T-cell (primary cell): ENCODE measurements at places on chromosomes 7 and 10.
A peak's percentile ranks its signal among the peaks of the same experiment; 100 is the strongest.

DNA sequence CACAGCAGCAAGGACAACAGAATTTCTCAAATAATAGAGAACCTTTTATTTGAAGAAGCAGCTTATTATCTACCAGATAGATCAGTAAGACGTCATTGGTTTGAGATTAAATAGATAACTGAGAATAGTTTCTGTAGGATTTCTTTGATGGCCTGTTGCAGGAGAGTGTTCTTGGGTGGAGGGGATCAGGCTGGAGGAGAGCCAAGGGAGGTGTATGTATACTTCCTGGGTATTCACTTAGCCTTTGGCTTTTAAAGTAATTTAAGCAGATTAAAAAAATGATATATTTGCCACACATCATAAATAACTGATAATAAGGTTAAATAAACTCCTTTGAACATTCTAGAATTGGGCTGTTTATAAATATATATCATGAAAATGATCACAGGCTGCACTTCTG is 486.1 kb upstream of the IGFBP3 start:
- no peak for DNase-seq

- DNase-seq, result no peak
Measured at GRCh38 chr7:116291937-116292336, 81.6 kb downstream of the TES start.

DNA sequence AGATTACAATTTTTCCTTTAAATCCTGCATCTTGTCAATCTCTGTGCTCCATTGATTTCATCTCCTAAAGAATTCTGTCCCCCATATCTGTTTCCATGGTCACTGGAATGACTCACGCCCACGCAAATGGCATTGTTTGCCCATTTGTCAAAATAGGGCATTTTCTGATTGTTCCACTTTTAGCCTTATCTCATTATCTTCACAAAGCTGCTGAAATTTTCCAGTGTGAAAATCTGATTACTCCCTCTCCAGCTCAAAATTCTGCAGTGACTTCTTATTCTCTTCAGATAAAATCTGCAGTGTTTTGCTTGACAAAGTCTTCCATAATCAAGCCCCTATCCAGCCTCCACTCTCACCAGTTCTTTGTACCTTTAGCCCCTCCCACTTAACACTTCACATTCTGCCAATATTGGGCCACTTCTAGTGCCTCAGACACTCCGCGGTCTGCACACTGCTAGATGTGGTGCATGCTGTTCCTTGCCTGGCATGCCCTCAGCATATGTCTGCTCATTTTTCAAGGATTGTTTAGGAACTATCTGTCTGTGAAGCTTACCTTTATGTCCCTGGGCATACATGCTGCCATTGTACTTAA is 33.9 kb upstream of the CTTNBP2 start:
- DNase-seq, result no peak

DNA sequence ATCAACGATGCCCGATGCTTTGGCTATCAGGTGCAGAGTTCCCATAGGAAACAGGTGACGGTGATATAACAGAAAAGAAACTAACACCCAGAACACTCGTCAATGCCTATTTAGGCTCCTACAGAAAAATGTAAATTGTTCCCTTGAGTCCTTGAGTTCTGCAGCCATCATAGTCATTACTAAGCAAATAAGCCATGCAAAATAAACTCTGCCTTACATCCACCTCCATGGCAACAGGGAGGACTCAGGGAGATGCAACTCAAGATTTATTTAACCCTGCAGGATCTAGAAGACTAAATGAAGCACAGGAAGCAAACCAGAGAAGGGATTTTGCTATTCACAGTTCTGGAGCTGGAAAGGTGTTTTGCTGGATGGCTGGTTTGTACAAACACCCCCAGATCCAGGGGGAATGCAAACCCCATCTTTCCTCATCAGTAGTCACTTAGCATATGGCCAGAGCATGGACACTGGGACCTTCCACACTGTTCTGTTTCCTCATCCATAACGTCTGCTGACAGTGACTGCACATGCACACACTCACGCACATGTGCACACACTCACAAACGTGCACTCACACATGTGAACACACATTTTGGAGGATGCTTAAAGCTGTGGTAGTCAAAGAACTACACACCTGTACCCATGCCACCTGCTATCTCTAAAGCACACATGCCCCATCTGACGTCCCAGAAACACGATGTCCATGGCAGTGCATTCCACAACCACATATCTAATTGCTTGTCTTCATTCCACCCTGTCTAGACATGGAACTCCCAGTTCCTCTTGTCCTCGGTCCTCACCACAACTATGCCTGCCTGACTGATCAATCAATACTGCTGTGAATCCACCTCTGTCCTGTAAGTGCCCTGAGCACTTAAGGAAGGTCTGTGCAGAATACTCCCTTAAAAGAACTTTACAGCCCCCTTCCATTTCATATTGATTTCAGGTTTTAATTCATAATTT is 178.2 kb downstream of the COBL start:
- no peak for DNase-seq

GRCh38 chr7:154475864-154476263 is 423.7 kb downstream of the DPP6 start:
- DNase-seq, result no peak

- DNase-seq, result peak; percentile 16
Measured at GRCh38 chr10:98391578-98391991, 23.4 kb downstream of the PYROXD2 start.

DNA sequence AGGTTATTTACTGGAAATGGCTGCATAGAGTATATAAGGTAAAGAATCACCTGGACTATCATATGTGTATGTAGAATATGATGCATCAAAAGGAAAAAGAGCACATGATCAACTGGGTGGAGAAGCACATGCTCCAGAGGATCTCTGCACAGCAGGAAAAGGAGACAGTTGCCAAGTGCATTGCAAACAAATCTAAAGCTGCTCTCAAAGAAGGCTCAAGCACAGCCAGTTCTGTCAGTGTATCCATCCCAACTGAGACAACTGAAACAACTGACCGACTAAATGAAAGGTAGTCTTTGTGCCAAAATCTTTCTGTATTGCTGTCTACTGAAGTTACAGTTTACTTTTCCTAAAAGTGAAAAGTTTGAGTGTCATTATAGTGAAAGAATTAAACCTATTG is 83.2 kb upstream of the SGCE start:
- DNase-seq, result no peak

GRCh38 chr7:23531050-23531793 is 559 bp downstream of the TRA2A start:
- peak; percentile 33 for DNase-seq

DNA sequence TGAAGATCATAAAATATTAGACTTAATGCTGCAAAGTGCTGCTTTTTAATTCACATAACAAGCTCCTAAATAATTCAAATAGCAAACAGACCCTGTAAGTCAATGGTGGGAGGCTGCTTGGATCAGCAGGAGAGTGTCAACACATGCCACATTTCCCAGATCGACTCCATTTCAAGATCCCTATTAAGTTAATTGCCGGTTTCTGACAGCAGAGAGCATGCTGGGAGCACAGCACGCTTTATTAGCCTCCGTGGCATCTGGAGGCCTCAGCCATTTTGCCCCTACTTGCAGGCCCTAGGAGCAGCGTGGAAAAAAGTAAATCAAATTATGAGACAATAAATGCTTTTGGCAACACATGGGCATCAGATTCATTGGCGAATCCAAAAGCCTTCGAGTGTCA is 201.0 kb downstream of the EMX2 start:
- DNase-seq, result no peak

DNA sequence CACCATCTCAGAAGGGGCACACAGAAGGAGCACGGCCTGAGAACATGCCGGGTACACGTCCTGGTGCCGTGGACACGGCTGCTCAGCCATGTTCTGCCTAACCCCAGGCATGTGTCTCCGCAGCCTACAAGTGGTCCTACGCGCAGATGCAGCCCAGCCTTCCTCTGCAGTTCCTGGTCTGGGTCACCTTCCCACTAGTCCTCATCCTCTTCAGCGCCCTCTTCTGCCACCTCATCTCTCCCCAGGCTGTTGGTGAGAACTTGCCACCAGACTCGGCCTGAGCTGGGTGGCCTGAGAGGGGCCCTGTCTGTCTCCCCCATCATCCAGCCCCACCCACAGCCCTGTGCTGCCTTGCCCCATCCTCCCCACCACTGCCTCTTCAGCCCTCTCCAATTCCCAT is 5.3 kb downstream of the CLCN1 start:
- no peak for DNase-seq

- DNase-seq, result no peak
Measured at GRCh38 chr7:70583965-70584883, 547.7 kb upstream of the GALNT17 start.

DNA sequence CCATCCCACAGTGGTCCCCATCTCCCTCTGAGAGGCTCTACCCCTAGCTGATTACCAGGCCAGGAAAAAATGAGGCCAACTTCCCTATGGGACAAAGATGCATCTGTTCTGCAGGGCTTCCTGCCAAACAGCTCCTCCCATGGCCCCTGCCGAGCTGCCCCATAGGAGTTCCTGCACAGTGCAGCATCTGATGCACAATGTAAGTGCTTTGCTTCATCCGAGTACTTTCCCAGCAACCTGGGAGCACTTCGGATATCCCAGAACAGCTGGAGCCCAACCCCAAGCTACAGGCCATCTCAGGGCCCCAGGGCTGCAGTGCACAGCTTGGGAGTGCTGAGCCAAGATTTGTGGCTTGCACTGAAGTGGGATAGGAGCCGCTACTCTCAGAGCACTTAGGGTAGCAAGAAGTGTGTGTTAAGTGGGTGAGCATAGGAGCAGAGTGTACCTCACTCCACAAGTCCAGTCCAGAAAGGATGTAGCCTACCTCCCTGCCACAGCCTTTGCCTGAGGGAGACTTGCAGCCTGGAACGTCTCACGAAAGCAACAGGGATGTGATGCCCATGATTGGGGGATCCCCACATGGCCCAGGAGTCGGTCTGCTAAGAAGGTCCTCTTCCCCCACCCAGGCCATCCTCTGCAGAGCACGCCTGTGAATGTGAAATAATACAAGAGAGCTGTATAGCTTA is 209.6 kb upstream of the VWC2 start:
- no peak for DNase-seq

- no peak for DNase-seq
Measured at GRCh38 chr10:110498982-110499795, 1.5 kb downstream of the DUSP5 start.

DNA sequence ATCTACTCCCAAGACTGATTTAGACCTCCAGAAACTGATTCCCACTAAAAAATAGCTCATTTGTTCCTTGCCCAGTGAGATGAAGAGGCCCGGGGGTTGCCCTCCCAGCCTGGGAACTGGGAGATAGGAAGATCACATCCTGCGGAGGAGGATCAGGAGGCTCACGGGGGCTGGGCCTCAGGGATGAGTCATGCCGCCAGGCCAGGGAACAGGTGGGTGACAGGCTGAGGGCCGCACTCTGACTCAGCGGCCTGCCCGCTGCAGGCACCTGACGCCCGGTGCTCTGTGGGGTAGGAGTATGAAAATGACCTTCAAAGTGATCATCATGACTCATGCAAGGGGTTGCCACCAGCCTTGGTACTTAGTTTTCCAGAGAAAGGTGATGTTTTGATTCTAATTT is 104.5 kb upstream of the ZPBP start:
- DNase-seq, result no peak

DNA sequence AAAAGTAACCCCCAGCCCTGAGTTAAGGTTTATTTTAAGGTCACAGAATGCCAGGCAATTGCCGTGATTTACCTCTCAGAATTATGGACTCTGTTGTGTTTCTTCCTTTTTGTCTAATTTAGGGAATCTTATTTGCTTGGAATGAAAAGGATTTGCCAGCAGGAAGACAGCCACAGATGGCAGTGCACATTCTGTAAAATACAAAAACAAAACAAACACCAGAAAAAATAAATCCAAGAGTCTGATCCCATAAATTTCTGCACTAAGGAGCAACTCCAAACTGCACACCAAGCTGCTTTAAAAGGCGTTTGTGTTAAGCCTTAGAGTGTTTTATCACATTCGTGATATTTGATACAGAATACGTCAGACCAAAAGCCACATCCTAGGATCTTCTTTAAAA is 199.0 kb upstream of the C7orf33 start:
- no peak for DNase-seq

- no peak for DNase-seq
Measured at GRCh38 chr10:14481752-14482151, 151.0 kb upstream of the FRMD4A start.

DNA sequence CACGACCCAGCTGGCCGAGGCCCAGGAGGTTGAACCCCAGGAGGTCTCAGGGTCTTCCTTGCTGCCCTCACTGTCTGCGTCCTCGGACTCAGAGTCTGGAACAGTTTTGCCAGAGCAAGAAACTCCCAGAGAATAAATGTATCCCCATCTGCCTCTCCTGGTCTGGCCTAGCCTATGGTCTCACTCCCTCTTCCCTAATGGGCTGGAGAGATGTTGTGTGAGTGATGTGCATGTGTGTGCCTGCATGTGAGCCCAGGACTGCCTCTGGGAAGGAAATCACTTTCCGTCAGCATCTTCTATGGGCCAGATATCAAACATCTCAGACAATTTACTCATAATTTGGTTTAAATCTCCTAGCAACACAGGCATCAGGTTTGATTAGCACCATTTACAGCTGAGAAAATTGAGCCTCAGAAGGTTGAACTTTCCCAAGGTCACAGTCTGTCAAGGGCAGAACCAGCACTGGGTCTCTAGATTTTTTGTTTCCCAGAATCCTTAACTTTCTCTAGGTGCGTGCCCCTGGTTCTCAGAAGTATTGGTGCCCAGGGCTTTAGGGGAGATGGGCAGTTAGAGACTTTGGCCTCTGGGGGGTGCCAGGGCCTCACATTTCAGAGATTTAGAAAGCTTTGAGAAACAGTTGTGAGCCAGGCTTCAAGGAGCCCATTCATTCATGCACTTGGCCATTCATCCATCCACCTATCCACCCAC is 4.9 kb downstream of the TMEM270 start:
- DNase-seq, result no peak

DNA sequence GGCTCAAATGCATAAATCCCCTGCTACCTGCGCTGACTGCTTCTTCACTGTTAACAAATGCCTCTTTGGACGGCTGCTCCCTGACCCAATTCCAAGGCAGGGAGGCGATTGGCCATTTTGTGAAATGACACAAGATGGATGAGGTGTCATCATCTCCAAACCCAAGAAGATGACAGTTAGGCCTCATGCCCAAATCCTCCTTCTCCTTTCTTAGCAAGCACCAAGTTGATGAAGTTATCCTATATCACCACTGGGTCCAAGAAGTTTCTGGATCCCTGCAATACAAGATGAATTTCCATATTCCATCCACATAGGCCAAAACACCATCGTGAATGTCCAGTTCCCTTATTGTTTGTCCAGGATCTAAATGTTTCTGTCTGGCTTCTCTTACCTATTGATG is 98.5 kb upstream of the RAB11FIP2 start:
- DNase-seq, result no peak

DNA sequence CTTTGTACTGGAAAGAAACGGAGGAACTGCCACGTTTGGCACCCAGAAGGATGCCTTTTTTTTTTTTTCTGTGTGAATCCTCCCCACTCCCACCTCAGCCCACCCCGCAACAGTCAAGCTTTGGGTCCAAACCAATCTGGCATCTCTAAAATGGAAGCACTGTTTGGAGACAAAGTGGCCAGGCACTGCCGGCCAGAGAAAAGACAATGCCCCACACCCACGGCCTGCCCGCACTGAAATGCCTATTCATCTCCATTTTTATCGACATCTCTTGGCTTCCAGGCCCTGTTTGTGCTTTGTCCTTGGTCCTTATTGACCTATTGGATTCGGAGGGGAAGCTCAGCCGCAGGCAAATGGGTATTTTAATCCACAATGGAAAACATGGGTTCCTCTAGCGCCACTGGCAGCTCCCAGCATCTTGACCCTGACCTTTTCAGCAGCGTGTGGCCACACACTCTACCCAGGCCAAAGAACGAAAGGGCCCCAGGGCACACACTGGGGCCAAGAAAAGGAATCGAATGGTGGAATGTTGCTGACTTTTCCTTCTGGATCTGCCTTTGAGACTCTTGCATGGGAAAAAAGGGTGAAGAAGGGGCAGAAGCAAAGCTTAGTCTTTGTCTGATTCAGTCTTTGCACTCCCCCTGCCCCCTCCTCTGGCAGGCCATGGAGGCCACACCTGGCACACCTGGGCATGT is 162.6 kb upstream of the CDCA7L start:
- no peak for DNase-seq
